ENCODE measurements at places on chromosomes 7 and 10.
A peak's percentile ranks its signal among the peaks of the same experiment; 100 is the strongest.

- DNase-seq = no peak
Observed at GRCh38 chr10:7610651-7611389, 55.9 kb downstream of the ITIH5 start.

GRCh38 chr7:2182461-2182860, 50.3 kb downstream of the MAD1L1 start:
- peak; percentile 14 for DNase-seq

- no peak for DNase-seq
Observed at GRCh38 chr10:124516181-124516580, 54.6 kb downstream of the LHPP start.

- no peak for DNase-seq
Observed at GRCh38 chr10:122514045-122514840, 46.3 kb upstream of the DMBT1 start.

- DNase-seq = no peak
Observed at GRCh38 chr7:75879771-75880184, 944 bp downstream of the RHBDD2 start.

GRCh38 chr7:121005996-121006584, 17.6 kb downstream of the CPED1 start:
- DNase-seq = no peak

- DNase-seq = no peak
Observed at GRCh38 chr10:116183733-116184511, 89.1 kb downstream of the GFRA1 start.

- no peak for DNase-seq
Observed at GRCh38 chr7:16431646-16432424, 10.5 kb upstream of the CRPPA start.

DNA sequence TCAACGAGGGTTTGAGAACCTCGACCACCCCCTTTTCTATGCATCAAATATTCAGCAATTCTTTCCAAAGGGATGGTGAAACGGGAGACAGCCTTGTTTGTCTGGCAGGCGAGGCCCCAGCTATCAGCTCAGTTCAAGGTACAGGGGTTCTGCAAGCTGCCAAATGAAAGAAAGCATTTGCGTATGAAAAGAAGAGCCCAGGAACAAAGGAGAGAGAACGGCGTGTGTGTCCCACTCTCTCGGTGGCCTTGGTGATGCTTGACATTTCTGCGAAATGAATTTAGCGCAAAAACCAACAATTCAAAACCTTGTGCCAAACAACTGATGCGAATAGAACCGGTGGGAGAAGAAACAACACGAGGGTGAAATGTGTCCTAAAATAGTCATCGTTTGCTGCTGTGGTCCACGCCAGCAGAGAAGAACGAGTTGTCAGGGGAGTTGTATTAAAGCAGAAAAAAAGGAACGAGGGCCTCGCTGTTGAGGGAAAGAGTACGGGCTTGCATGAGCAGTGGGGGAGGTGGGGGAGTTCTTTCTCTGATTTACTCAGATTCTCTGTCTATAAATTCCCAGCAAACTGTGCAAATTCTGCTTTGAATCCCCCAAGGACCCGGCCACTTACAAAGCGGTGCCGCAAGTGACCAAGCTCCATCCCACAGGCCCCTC, 97.7 kb downstream of the TMEM130 start:
- no peak for DNase-seq

- no peak for DNase-seq
Observed at GRCh38 chr10:61301575-61301974, 151.6 kb downstream of the TMEM26 start.

DNA sequence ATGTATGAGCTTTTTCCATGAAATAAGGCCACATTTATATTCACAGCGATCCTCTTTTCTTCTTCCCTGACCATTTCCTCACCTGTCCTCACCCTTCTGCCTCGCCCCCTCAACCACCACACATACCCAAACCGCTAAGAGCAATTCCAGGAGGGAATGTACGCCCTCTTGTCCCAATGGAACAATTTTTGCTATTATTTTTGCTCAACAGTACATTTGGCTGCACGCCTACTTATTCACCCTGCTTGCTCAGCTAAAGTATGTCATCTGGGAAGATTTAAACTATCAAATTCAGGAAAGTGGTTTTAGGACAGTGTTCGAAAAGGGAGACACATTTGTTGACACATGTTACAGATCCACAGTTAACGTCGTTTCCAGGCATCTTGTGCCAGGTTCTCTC, 252.7 kb downstream of the NEBL start:
- DNase-seq = no peak

DNA sequence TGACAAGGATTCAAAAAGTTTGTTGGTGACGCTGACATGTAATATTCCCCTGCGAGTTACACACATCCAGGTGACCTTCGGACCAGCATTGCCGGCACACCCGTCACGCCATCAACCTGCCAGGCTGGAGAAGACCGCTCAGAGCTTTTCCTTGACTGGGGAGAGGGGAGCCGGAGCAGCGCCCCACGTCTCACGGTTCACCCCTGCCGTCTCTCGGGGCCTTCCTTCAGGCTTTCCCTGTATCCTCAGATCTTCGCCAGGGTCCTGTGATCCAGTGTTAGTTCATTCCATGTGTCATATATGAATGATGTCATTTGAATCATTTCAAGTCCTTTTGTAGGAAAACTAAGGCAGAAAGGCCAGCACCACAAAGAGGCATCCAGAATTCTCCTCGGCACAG, 127.8 kb downstream of the MGMT start:
- no peak for DNase-seq

Measured in stimulated activated CD8-positive, alpha-beta memory T cell treated with anti-CD3 and anti-CD28 coated beads, Interleukin-4, amount 100 ng/mL, for 48 hours (primary cell).